ENCODE measurements at places on chromosomes 1 and 21.
A peak's percentile ranks its signal among the peaks of the same experiment; 100 is the strongest.

DNA sequence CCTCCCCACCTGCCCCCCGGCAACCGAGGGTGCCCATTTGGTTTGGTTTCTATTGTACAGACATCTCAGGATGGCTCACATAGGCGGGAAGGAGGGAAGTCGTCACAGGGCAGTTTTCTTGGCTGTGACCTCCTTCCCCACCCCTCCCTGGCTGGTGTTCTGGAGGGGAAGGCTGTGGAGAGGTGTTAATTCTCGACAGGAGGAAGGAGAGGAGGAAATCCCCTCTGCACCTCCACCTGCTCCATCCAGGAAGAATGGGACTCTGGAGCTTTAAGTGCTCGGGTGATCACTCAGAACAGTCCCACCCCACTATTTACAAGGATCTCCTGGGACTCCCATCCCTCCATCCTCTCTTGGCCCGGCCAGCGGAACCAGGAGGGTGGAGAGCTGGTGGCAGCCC lies 7.6 kb downstream of the MEX3A start:
- no peak for DNase-seq

- DNase-seq, result peak; percentile 67
These were observed at the start of gene MAN1C1 for GRCh38 chr1:25616095-25616986. Gene MAN1C1 (plus strand): TSS chr1:25616791. CDS start chr1:25617798, 1,007 bp downstream.

- DNase-seq, result no peak
These were observed 18.8 kb downstream of the DEGS1 start for GRCh38 chr1:224201853-224202252.

GRCh38 chr1:154614901-154615300 lies 6.9 kb upstream of the ADAR start:
- DNase-seq, result no peak

- DNase-seq, result no peak
These were observed 17.2 kb downstream of the NIBAN1 start for GRCh38 chr1:184956999-184957700.

- no peak for DNase-seq
These were observed 248.3 kb downstream of the NUF2 start for GRCh38 chr1:163570071-163570470.

- DNase-seq, result no peak
These were observed 27.7 kb upstream of the ELAVL4 start for GRCh38 chr1:50080904-50081586.

DNA sequence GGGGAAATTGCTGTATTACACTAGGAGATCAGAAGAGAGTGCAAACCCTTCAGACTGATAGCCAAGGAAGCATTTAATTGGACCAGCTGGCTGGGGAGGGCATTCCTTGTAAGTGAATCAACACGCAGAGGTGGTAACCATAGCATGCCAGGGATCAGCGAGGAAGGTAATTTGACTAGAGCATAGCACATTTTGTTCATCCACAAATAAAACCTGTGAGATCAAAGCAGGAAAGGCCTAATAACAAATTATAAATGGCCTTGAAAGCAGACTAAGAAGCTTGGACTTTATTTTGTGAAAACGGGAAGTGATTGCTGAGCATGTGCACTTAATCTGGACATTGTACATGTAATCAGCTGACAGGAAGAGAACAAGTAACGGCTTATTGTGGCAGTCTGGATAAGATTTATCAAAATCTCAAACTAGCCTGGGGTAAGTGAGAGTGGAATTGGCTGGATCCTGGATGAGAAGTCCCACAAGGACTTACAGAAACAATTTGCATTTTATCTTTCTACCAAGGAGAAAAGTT lies 11.7 kb upstream of the CD55 start:
- DNase-seq, result no peak

DNA sequence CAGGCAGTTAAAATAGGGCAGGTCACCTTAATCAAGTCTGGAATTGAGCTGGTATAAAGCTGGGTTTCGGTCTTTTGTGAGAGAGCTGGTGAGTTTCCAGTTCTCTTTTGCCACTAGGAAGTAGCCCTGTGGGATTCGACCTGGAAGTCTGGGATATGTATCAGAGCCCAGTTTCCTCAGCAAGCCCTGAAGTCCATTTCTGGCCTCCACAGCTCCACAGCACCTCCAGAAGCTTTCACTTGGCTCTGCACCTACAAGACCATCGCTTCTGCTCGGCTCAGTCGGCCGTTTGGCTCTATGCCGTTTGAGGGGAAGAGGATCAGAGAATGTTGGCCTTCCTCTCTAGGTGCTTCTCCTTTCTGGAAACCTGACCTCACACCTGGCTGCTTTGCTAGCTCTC lies 148.0 kb downstream of the GALNT2 start:
- no peak for DNase-seq

- DNase-seq, result no peak
These were observed 62.6 kb upstream of the C1orf105 start for GRCh38 chr1:172357753-172358385.

- no peak for DNase-seq
These were observed 19.5 kb upstream of the UQCRHL start for GRCh38 chr1:15826810-15827507.

- no peak for DNase-seq
These were observed 47.4 kb upstream of the WNT2B start for GRCh38 chr1:112461200-112461871.

GRCh38 chr21:37136744-37137143 lies 63.7 kb downstream of the TTC3 start:
- DNase-seq, result no peak

GRCh38 chr1:79448426-79448825 lies 441.9 kb upstream of the ADGRL4 start:
- no peak for DNase-seq

GRCh38 chr21:45295576-45296365 lies 8.1 kb upstream of the POFUT2 start:
- no peak for DNase-seq

DNA sequence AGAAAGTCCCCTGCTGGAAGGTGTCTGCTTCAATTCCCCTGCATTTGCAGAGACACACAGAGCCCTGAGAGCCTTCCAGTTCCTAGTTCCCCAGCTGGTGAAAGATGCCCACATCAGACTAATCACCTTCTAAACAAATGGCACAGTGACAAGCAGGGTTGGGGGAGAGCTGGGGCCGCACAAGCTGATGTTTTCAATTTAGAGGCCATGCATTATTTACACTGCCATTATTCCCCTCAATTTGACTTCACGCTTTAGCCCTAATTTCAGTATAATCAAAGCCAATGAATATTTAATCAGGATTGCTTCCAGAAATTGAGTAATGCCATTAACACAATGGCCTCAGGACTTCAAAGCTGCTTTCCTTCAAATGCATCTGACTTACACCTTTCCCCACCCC lies 81.5 kb downstream of the BEND5 start:
- DNase-seq, result no peak

DNA sequence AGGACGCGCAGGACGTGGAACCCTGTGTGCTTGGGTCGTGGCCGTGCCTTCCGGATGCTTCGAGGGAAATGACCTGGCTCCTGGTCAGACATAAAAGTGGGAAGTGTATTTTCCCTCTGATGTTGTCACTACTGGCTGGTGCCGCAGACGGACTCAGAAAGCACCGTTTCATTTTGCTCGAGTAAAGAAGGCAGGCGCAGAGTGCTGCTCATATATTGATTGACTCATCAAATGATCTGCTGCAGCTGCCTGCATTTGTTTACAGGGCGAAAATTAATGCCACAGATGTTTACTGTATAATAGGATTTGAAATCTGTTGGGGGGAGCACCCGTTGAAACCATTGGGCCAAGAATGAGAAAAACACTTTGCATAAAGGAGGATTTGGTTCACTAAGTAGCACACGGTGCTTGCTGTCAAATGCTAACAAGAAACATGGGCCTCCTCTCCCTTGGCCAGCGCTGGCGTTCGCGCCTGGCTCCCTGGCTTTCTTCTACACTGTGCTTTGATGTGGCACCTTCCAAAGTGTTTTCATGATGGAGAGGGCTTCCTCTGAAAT lies 365.5 kb downstream of the CAMTA1 start:
- no peak for DNase-seq

DNA sequence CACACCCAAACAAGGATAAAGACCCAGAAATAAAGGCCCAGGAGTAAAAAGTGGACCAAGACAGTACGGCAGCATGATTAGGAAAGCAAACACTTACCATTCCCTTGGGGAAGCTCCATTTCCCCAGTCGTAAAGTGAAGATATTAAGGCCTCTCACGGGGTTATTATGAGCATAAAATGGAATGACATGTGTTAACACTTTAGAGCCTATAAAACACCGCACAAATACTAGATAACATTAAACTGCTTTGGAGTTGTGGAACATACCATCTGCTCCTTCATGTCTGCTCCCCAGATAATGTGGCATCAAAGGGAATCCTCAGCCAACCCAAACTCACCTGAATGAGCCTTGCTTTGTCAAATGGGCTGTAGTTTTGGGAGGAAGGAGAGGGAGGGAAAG lies 8.9 kb upstream of the ITLN2 start:
- DNase-seq, result no peak

GRCh38 chr1:47918257-47918867 lies 78.8 kb downstream of the TRABD2B start:
- no peak for DNase-seq

DNA sequence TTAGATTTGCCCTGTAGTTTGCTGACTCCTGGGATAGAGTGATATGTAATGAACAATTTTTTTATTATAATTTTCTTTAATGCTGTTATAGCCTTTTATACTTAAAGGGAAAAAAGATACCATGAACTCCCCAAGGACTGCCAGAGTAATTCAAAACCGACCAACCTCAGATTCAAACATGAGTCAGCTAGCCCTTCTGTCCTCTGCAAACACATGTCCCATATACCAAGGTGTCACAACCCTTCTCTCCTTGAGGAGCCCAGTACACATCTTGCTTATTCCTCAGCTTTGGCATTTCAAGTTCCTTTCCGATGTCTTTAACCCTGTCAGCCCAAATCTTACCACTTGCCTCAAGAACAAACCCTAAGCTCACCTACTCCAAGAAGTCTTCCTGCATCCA lies 184.9 kb downstream of the KCNH1 start:
- DNase-seq, result no peak
